ENCODE measurements at places on chromosomes 6 and 20.

DNA sequence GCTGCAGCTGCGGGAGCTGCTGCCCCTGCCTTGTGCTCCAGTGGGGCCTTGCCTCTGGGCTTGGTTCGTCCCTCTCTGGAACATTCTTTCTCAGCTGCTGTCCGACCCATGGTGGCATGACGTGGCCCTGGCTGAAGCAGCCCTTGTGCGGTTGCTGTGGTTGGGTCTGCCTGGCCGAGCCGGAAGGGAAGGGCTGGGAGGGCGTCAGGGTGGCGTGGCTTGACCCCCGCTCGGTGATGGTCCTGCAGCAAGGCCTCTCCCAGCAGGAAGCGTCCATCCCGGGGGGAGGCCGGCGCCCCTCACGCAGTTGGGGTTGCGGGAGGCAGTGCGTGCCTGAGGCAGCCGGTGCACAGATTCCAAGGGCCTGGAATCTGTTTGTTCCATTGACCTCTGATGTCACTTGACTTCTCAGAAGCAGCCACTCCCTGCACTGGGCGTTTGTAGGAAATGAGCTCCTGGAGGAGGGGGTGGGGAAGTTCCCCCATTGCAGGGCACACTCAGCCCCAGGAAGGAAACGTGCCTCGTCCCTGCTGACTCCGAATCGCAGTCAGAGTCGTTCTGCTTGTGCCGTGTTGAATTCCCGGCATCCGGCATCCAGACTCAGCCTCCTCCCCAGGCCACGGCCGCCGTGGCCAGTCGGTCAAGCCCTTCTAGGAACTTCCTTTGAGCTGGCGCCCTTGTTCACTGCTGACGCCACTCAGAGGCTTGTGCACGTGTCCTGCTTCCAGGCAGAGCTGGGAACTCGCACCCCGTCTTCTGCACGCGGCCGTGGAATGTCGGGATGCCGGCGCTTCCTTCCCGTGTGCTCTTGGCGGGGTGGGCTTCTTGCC is 9.7 kb upstream of the TNFRSF6B start:
- no peak for DNase-seq

GRCh38 chr20:4552075-4552640 is 169.6 kb upstream of the PRND start:
- no peak for DNase-seq

DNA sequence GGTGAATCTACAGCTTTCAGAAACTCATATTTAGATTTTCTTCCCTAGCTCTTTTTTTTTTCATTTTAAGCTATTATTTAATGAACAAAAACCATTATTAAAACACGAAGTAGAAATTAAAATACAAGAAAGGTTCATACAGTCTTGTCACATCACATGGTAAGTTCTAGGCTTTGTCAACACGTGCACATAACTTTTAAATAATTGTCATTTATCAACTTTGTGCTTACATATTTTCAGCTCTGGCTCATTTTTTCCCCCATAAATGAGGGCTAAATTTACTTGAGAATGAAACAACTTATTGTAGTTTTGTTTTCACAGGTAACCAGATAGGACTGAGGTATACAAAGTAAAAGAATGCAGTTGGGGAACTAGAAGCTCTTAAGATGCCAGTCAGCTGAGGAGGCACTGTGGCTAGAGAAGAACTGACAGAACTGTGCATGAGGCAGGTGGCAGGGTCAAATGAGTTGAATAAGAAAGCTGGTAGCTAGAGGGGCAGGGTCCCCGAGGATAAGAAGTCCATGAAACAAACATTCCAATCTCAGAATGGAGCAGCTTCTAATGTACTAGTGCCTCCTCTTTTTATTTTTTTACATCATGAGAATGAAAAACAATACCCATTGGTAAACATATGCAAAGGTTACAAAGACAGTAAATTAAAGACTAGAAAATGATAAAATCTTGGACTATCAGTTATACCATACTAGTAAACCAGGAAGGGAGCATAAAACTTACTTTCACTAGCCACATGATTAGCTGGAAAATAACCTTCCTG is 141.5 kb downstream of the MYB start:
- no peak for DNase-seq

DNA sequence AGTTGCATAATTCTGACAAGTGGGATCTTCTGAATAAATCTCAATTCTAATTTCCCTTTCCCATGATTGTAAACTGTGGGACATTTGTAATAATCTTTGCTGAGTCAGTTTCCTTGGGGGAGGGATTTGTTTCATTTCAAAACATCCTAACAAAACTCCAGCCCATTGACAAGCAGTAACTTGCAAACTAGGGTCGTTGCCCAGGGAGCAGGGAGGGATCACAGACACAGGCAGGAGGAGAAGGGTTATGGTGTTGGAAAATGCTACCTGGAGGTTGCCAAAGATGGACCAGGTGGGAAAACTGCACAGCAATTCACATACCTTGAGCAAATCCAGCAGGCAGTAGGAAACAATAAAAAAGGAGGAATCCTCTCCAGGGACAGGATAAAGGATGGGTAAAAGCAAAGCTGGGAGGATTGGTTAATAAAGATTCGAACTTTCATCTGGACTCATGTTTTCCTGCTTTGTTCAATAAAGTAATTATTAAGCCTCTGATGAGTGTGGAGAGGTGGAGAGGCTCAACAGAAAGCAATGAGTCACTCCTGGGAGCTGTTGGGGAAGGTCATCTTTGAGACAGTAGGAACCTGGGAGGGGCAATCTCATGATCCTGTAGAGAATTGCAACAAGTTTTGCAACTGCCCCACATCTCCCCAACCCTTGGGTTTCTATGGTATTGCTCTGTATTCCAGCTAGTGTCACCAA is 87.3 kb upstream of the AKIRIN2 start:
- DNase-seq: no peak

- no peak for DNase-seq
Observed at GRCh38 chr6:1016329-1017302, 295.3 kb upstream of the FOXQ1 start.

DNA sequence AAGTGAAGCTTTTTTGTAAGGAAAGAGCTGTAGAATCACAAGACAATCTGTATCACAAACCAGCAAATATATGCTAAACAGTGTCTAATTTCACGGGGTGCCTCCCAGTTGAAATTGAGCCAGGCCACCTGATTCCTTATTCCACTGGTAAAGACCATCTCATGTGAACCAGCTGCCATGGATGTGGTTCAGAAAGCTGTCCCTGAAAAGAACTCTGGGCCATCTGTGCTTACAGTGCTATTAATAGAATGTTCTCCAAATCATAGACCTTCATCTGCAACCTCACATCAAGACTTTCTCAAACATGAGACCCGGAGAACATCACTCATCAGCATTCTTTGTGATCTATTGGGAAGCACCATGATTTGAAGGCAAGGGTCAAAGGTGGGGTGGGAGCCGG is 89.7 kb downstream of the FBXO5 start:
- no peak for DNase-seq

DNA sequence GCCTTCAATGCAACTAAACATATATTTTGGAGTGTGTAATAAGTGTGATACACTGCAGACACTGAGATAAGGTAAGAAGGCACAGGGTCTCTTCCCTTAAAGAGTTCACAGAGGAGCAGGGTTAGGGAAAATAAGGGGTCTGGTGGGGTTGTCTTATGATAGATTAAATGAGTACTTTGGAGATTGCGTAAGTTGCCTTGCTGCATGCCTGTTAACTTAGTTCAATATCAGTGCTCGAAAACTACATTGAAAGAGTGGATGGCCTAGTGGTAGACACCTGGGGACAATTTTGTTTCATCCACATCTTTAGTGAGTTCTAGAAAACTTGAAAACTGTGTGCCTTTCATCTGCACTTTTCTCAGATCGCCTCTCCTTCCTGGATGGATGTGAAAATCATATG is 123.2 kb upstream of the BTBD3 start:
- DNase-seq: no peak

GRCh38 chr20:19300395-19300794 is 88.0 kb downstream of the SLC24A3 start:
- DNase-seq: no peak

DNA sequence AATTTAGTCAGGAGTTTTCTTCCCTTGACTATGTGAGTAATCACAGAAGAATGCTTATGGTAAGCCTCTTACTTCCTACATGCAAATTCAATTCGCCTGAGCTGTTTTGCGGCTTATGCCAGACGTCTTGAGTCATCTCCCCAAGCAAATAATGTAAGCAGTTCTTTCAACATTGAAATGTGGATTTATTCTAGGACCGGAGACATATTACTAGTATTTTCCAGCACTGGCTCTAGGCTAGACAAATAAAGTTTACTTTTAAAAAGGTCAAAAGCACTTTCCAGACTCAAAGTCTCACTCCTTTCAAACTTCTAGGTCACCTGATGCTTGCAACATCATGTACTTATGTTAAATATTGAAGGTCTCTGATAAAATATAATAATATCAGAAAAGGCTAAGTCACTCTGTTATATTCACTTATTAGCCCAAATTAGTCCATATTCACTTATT is 38.1 kb upstream of the NOX3 start:
- DNase-seq: no peak

GRCh38 chr6:40963019-40963418 is 76.0 kb downstream of the UNC5CL start:
- DNase-seq: no peak

GRCh38 chr20:13338097-13338661 is 117.1 kb downstream of the ISM1 start:
- DNase-seq: no peak

DNA sequence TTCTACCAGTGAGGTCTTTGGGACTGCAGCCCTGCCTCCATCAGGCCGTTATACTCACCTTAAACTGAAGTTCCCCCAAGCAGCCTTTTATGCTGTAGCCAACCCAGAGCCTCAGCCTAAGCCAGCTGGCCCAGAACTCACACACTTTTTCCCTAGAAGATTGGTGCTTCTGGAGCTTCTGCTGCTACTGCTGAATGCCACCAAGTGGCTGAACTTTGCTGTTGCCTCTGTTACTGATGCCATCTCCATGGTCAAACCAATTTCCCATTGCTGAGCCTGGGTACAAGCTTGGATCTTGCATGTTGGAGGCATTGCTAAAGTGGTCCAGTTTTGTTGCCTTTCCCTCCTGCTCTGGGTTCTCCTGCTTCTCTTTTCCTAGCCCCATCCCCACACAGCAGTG is 15.0 kb upstream of the TBX18 start:
- DNase-seq: no peak

DNA sequence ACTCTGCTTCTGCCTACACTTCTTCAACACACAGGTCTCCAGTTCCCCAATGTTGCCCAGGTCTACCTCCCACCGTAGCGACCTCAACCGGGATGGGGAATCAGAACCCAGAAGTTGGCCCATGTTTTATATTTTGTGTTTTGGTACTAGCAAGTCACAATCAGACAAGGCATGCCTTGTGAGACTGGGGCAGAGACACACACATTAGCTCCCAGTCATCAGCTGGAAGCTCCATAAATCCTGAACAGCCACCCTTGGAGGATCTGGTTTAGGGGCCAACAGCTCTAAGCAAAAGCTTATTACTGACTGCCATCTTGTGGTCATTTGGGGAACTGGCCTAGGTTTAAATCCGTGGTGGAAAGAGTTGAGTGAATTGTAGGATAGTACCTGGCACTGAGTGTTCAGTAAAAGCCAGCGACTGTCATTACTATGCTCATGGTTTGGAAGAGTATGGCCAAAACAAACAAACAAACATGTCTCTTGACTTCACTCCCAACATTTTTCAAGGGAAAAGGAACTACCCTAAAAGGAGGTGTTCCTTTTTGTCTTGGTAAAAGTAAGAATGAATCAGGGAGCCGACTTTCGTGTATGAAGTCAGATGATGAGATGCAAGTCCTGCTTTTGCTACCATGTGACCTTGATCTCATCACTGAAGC is 40.5 kb downstream of the PIM1 start:
- DNase-seq: peak; percentile 56

All from stimulated activated CD4-positive, alpha-beta T cell treated with anti-CD3 and anti-CD28 coated beads, Interleukin-1b, Interleukin-23, amount 100 ng/mL, for 1 hour (primary cell).